ENCODE measurements at places on chromosomes 13 and 19.

- no peak overlapping the region for H3K27ac ChIP-seq
- no peak overlapping the region for H3K4me3 ChIP-seq
- no peaks in the 10 kb centered on the region for H3K36me3 ChIP-seq
- H3K4me1 ChIP-seq = no peaks in the 10 kb centered on the region
These were observed 357.4 kb downstream of the TDRD3 start for GRCh38 chr13:60754211-60755090.

GRCh38 chr13:103000157-103000556 is 66.1 kb downstream of the SLC10A2 start:
- no peaks in the 10 kb centered on the region for H3K4me1 ChIP-seq
- no peak overlapping the region for H3K27ac ChIP-seq
- no peak overlapping the region for H3K4me3 ChIP-seq
- H3K36me3 ChIP-seq = no peaks in the 10 kb centered on the region

DNA sequence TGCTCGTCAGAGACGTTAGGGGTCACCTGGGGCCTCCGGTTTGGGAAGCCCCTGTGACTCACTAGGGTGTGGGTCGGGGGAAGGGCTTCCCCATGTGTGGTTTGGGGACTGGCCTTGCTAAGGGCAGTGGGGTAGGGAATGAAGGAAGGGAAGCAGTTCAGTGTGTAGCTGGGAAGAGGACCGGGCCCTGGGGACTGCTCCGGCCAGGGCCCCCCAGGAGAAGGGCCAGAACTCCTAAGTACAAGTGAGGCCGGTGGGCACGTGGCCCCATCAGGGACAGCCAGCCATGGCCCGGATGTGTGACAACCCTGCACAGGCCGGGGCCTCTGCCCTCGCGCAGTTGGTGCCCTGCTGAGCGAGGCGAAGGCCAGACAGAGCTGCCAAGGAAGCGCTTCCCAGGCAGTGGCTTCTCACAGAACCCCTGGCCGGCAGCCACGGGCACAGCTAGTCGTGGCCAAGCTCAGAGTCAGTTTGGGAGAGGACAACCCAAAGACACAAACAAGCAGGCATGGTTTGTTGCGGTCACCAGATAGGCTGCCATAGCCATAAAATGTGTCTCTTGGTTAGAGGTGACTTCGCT is 25.7 kb downstream of the TEX29 start:
- H3K4me3 ChIP-seq = no peak overlapping the region
- no peaks in the 10 kb centered on the region for H3K4me1 ChIP-seq
- H3K27me3 ChIP-seq = no peaks in the 10 kb centered on the region
- no peaks in the 10 kb centered on the region for H3K36me3 ChIP-seq

DNA sequence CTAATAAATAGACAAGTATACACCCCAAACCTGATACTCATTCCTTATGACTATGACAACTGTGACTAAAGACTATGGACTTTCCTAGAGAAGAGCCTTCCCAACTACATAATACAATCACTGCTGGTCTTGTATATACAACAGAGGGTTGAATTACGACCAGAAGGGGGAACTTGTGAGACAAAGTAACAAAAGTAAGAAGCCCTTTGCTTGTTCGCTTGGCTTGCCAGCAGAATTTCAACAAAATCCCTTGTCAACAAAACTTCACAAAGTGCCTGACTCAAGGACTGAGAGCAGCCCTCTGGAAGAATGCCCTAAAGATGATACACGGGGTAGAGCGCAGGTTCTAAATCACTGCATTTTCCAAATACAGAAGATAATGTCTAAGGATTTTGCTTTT is 99.4 kb downstream of the WASF3 start:
- no peaks in the 10 kb centered on the region for H3K36me3 ChIP-seq
- H3K27me3 ChIP-seq = no peaks in the 10 kb centered on the region
- no peak overlapping the region for H3K4me3 ChIP-seq
- DNase-seq = no peak
- H3K27ac ChIP-seq = no peak overlapping the region

- no peaks in the 10 kb centered on the region for H3K27me3 ChIP-seq
- no peak for DNase-seq
- H3K27ac ChIP-seq = no peak overlapping the region
- no peak overlapping the region for H3K4me3 ChIP-seq
- no peaks in the 10 kb centered on the region for H3K4me1 ChIP-seq
- H3K36me3 ChIP-seq = no peaks in the 10 kb centered on the region
These were observed 17.4 kb downstream of the NBEA start for GRCh38 chr13:34959489-34959888.

- no peaks in the 10 kb centered on the region for H3K4me1 ChIP-seq
- no peaks in the 10 kb centered on the region for H3K36me3 ChIP-seq
- H3K27me3 ChIP-seq = peaks cover 8% of the 10 kb centered on the region
- no peak for DNase-seq
These were observed 20.3 kb upstream of the TMTC4 start for GRCh38 chr13:100694722-100695508.

DNA sequence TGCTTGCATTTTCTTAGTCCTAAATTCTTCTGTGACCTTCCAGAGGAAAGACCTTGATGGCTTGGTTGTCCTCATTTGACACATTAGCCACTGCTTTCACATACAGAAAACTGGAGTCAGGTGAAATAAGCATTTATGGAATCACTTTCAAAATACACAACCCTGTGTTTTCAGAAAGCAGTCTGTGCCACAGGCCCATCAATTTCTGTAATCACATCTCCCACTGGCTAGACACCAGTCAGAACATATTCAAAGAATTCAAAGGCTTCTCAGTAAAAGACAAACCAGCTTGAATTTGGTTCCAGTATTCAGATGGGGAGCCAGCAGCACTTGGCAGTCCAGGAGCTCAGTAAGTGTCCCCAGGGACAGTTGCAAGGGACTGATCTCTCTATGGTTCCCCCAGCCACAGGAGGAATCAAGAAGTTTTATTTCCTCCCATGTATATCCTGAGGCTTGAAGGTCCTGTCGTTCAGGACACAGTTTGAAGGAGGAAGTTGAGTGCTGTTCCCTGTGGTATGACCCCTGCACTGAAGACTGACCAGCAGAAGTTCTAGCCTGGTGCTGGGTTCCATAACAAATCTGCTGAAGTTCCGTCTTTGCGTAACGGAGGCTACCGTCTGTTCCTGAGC is 214.3 kb downstream of the FOXO1 start:
- H3K27me3 ChIP-seq = no peaks in the 10 kb centered on the region
- H3K4me3 ChIP-seq = no peak overlapping the region
- no peaks in the 10 kb centered on the region for H3K4me1 ChIP-seq
- no peak overlapping the region for H3K27ac ChIP-seq
- no peak for DNase-seq

GRCh38 chr13:31236211-31236786 is 36.5 kb downstream of the B3GLCT start:
- no peaks in the 10 kb centered on the region for H3K27me3 ChIP-seq
- DNase-seq = no peak
- no peak overlapping the region for H3K27ac ChIP-seq
- H3K36me3 ChIP-seq = no peaks in the 10 kb centered on the region

DNA sequence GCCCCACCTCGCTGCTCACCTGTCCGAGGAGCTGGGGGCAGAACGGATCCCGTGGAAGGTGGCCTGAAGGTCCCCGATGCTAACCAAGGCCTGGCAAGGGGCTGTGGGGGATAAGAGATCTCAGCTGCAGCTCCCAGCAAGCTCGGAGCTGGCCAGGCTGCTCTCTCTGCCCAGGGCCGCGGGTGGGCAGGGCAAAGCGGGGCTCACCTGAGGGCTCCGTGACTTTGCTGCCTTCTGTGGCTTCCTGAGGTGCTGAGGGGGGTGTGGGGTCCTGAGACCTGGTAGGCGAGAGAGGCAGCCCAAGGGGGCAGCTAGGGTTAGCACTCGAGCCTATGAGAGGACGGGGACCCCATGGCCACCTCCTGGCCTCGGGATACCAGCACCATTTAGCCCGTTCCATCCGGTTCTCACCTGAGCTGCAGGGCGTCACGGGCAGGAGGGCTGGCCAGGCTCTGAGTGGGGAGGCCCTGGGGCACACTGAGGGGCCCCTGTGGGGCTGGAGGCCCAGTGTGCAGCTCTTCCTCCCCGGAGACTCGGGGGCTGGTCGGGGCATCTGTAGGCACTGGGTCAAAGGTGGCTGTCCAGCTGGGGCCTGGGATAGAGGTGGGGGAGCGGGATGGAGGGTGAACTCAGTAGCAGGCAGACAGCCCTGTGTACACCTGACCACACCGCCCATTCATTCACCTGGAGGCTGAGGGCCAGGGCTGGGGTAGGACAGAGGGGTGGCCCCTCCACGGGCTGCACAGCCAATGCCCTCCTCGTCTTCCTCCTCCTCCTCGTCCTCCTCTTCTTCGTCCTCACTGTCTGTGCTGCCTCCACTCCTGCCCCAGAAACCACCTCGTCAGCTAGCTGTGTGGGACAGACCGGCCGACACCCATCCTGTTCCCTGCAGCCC is 3.1 kb upstream of the TMEM86B start:
- no peaks in the 10 kb centered on the region for H3K4me1 ChIP-seq
- peaks cover 87% of the 10 kb centered on the region for H3K36me3 ChIP-seq
- H3K27ac ChIP-seq = no peak overlapping the region
- no peak overlapping the region for H3K4me3 ChIP-seq

- no peaks in the 10 kb centered on the region for H3K27me3 ChIP-seq
- no peak overlapping the region for H3K4me3 ChIP-seq
- peaks cover 29% of the 10 kb centered on the region for H3K36me3 ChIP-seq
- H3K4me1 ChIP-seq = no peaks in the 10 kb centered on the region
- DNase-seq = no peak
- no peak overlapping the region for H3K27ac ChIP-seq
These were observed 21.8 kb downstream of the RCBTB1 start for GRCh38 chr13:49563516-49563915.

DNA sequence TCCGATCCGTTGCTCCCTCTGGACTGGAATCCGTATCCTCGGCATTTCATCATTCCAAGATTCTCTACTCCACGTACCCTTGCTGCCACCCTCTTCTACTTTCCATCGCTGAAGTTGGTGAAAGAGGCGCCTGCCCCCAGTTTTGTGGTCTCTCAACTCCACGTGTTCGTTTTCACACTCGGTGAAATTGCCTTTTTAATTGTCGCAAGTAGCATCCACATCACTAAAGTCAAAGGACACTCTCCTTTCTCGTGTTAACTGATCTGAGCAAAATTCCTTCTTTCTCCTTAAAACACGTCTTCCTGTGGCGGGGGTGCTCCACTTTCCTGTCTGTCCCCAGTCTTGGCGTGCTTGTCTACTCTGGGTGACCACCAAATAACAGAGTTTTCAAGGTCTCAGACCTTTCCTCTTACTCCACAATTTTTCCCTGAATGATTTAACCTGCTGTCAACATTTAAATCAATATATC is 1.1 kb upstream of the TMTC4 start:
- peaks cover 23% of the 10 kb centered on the region for H3K4me1 ChIP-seq
- peak overlapping the region; percentile 90 for H3K4me3 ChIP-seq
- DNase-seq = peak; percentile 44
- no peaks in the 10 kb centered on the region for H3K36me3 ChIP-seq
- H3K27ac ChIP-seq = no peak overlapping the region
- no peaks in the 10 kb centered on the region for H3K27me3 ChIP-seq

DNA sequence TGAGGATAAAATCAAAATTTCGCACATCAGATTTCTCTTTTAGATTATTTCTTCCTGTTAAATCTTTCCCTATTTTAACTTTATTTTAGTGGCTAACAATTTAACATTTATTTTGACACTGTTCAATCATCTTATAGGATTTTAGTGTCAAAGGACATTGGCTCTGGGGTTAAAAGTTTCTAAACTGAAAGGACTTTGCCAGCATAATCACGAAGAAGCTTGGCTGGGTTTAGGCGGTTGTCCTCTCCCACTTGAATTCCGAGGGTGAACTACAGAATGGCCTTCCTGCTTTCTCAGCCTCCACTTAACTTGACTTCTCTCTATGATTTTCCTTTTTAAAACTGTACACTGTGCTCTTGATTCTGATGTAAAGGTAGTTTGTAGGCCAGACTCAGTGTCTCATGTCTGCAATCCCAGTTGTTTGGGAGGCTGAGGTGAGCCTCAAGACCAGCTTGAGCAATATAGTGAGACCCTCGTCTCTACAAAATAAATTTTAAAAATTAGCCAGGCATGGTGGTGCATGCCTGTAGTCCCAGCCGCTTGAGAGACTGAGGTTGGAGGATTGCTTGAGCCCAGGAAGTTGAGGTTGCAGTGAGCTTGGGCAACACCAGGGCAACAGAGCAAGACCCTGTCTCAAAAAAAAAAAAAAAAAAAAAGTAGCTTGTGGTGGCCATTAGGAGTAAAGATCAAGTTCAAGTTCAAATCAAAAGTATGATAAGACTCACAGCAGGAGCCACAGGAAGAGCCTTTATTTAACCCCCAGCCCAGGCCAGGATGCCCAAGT is 54.8 kb upstream of the KATNAL1 start:
- no peaks in the 10 kb centered on the region for H3K27me3 ChIP-seq
- no peak for DNase-seq
- H3K4me1 ChIP-seq = no peaks in the 10 kb centered on the region
- no peak overlapping the region for H3K27ac ChIP-seq
- no peak overlapping the region for H3K4me3 ChIP-seq
- H3K36me3 ChIP-seq = peaks cover 27% of the 10 kb centered on the region

DNA sequence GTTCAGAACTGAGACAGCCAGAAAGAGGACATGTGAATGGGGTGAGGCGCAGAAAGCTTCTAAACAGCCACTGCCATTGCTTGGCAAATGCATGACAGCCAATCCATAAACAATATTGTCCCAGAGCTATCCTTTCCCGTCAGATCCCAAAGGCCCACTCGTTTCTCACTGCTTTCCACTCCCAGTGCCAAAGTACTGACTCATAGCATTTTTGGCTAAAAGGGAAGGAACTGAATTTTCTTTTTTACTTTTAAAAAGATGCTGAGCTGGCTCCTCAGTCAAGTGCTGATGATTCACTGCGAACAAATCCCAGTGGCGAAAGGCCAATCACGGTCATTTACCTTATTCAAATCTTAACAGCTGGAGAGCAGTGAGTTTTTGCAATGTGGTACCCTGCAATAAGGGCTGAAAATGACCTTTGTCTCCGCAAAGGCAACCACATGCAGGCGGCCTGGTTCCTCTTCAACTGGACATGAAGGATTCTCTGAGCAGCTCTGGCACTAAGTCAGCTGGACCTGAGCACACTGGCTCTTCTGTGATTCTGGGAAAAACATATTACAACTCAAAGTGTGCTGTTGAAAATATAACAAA is 151.7 kb downstream of the DCLK1 start:
- no peak overlapping the region for H3K4me3 ChIP-seq
- no peak overlapping the region for H3K27ac ChIP-seq
- no peaks in the 10 kb centered on the region for H3K27me3 ChIP-seq
- no peak for DNase-seq
- no peaks in the 10 kb centered on the region for H3K4me1 ChIP-seq
- H3K36me3 ChIP-seq = no peaks in the 10 kb centered on the region

DNA sequence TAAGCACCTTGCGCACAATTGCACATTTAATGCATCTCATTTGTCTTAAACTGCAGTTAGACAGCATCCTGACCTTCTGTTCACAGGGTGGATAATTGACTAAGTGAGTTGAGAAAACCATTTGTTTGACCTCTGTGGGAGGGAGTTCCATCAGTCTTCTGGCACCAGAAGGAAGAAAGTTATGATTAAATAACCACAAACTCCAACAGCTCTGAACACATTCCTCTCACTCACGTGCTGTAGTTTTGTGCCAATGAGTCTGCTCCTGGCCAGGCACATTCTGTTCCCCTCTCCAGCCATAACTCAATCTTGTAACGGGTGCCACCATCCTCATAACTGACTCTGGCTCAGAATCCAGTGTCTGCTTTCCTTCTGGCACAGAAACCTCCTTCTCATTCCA is 817.2 kb downstream of the SLITRK1 start:
- no peaks in the 10 kb centered on the region for H3K36me3 ChIP-seq
- H3K27ac ChIP-seq = no peak overlapping the region
- no peak for DNase-seq
- H3K27me3 ChIP-seq = no peaks in the 10 kb centered on the region
- no peak overlapping the region for H3K4me3 ChIP-seq
